Fibroblast of skin of back (primary cell): ENCODE measurements at places on chromosomes 5 and 9.

DNA sequence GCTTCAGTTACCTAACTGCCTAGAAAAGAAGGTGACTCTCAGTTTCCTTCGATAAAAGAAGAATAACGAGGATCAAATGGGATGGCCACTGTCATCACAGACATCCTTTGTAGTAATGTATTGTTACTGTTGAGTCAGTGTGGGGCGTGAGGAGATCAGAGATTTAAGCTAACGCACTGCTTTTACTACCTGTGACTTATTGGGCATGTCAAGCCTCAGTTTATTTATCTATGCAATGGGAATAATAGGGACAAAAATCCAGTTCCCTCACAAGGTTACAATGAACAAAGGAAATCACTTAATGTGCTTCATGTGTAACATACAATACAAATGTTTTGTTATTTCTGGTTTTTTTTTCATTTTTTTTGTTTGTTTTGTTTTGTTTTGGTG is 255 bp upstream of the TRPM6 start:
- DNase-seq: no peak

DNA sequence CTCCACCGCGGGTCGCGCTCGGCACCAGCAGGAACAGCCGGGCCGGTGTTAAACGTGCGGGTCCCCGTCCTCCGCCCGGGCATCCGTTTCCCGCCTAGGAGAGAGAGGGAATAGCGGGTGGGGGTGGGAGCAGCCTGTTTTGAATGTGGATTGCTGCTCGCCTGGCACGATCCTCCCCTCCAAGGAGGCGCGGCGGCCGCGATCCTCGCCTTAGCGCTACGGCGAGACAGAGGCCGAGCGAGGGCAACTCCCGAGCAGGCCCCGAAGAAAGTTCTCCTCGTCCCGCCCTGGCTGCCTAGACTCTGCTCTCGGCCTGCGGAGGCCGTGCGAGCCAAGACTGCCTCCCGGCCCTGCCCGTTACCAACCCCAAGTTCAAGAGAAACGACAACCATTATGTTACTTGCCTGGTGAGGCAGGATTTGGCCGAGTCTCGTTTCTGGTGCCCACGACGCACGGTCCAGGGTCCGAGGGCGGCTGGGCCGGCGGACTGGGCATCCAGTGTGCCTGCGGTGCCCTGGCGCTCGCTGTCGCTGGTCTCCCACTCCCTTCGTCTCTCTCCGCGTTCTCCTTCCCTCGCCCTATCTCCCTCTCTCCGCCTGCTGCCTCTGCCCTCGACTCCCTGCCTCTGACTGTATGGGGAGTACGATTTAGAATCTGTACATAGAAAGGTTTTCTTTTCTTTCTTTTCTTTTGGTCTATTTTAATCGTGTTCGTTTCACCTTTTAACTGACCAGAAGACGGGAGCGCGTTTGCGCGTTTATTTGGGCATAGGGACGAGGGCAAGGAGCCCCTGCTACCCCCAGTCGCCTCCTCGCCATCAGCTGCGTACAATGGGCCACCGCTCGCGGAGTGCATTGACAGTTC is 724 bp downstream of the NR2F1-AS1 start:
- peak; percentile 64 for DNase-seq

GRCh38 chr9:17088566-17088965 is 46.3 kb upstream of the CNTLN start:
- peak; percentile 11 for DNase-seq

DNA sequence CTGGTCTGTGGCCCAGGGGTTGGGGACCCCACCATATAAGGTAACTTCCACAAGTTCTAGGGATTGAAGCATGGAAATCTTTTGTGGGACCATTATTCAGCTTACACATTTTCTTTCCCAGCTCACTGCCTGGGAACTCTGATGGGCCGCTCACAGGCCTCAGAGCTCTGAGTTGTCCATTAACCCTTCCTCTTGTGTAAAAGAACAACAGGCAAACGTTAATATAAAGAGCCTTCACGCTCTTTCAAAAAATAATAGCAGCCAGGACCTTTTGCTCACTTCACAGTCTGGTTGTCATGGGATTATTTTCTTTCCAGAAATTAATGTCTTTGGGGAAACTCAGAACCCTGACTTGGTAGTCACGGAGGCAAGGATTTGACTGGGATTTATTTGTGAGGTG is 443.3 kb downstream of the AGTPBP1 start:
- no peak for DNase-seq

DNA sequence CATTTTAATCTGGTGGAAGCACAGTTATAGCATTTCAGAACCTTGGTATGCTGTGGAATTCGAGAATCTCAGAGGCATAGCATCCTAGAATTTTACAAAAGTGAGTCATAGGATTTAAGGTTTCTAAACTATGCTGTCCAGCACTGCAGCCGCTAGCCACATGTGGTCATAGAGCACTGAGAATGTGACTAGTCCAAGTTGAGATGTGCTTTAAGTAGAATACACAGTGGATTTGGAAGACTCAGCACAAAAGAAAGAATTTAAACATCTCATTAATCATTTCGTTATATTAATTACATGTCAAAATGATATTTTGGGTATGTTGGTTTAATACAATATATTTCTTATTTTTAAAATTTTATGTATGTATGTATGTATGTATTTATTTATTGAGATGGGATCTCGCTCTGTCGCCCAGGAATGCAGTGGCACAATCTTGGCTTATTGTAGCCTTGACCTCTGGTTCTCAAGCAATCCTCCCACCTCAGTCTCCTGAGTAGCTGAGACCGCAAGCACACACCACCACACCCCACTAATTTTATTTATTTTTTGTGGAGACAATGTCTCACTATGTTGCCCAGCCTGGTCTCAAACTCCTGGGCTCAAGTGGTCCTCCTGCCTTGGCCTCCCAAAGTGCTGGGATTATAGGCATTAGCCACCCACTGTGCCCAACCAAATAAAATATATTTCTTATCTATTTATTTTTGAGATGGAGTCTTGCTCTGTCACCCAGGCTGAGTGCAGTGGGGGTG is 20.4 kb upstream of the RPS14 start:
- peak; percentile 99 for DNase-seq

- DNase-seq: peak; percentile 97
Measured at GRCh38 chr5:150058480-150059126, 27.8 kb downstream of the CSF1R start.

DNA sequence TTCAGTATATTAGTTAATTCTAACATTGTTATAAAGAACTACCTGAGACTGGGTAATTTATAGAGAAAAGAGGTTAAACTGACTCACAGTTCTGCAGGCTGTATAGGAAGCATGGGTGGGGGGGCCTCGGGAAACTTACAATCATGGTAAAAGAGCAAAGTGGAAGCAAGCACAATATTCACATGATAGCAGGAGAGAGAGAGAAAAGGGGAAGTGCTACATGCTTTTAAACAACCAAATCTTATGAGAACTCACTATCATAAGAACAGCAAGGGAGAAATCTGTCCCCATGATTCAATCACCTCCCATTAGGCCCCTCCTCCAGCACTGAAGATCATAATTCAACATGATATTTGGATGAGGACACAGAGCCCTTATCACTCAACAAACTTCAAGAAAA is 324.9 kb downstream of the ZNF608 start:
- no peak for DNase-seq

DNA sequence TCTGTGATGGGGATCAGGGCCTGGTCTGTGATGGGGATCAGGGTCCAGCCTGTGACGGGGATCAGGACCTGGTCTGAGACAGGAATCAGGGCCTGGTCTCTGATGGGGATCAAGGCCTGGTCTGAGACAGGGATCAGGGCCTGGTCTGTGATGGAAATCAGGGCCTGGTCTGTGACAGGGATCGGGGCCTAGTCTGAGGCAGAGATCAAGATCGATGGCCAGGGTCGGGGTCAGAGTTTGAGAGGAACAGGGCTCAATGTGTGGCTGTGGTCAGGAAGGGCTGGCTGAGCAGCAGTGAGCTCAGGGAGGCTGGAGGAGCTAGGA is 33.8 kb upstream of the TMEM250 start:
- DNase-seq: no peak

- no peak for DNase-seq
Measured at GRCh38 chr5:179148703-179149170, 88.6 kb downstream of the ZNF354C start.

- DNase-seq: no peak
Measured at GRCh38 chr9:90789862-90790261, 11.8 kb upstream of the SYK start.

- DNase-seq: no peak
Measured at GRCh38 chr5:9313751-9314150, 232.1 kb downstream of the SEMA5A start.

- no peak for DNase-seq
Measured at GRCh38 chr5:125302577-125302976, 556.1 kb upstream of the ZNF608 start.

GRCh38 chr5:33675958-33676464 is 215.8 kb downstream of the ADAMTS12 start:
- DNase-seq: no peak

- DNase-seq: peak; percentile 73
Measured at GRCh38 chr9:131734165-131734610, 5.7 kb downstream of the RAPGEF1 start.

DNA sequence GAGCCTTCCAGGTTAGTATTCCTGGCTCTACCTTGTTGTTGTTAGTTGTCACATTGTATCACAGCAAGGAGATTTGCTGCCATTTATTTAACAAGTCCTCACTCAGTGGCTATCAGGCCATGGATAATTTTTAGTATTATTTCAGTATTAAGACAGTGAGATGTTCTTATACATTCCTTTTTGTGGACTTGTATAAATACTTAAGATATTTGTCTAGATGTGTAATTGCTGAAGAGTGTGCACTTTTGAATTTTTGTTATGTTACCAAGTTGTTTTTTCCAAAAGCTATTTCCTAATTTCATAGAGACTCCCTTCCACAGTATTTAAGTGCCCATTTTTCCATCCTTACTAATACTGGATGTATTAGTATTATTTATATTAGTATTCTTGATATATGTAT is 22.0 kb downstream of the SLC36A1 start:
- peak; percentile 69 for DNase-seq

- no peak for DNase-seq
Measured at GRCh38 chr5:173833196-173833985, 54.8 kb upstream of the CPEB4 start.

GRCh38 chr5:74093561-74093960 is 467.6 kb downstream of the ARHGEF28 start:
- no peak for DNase-seq

DNA sequence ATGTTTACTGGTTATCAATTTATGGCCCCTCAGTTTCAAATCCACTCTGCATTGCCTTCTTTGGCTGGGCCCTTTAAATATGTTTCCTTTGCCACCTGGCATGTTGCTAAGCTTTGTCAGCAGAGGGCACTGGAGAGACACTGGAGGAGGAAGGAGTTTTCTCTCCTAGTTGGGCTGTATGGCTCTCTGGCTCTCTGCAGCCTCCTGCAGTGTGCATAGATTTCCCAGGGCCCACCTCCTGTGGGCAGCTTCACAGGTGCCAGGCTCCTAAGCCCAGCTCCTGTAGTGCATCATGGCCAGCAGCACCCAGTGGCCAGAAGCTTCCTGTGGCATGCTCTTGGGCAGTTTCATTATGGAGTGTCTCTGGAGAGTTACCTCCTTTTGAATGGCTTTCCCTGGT is 23.3 kb downstream of the CAVIN4 start:
- DNase-seq: peak; percentile 62

DNA sequence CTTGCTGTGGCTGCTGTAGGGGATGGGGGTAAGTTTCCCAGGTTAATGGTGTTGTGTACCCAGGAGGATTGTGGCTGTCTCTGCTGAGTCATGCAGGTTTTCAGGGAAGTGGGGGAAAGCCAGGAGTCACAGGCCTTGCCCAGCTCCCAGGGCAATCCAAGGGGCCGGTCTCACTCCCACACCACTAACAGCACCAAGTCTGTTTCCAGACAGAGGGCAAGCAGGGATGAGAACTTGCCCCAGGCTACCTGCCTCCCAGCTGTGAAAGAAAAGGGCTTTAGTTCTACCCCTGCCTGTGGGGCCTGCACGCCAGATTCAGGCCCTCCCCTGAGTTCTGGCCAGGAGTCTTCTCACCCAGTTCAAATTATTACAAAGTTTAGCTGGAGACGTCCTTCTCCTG is 579.8 kb upstream of the ST8SIA4 start:
- DNase-seq: no peak

- peak; percentile 90 for DNase-seq
Measured at GRCh38 chr5:129244478-129244877, 149.9 kb downstream of the ISOC1 start.

- DNase-seq: peak; percentile 86
Measured at GRCh38 chr5:67003935-67004729, 192.5 kb downstream of the CD180 start.

DNA sequence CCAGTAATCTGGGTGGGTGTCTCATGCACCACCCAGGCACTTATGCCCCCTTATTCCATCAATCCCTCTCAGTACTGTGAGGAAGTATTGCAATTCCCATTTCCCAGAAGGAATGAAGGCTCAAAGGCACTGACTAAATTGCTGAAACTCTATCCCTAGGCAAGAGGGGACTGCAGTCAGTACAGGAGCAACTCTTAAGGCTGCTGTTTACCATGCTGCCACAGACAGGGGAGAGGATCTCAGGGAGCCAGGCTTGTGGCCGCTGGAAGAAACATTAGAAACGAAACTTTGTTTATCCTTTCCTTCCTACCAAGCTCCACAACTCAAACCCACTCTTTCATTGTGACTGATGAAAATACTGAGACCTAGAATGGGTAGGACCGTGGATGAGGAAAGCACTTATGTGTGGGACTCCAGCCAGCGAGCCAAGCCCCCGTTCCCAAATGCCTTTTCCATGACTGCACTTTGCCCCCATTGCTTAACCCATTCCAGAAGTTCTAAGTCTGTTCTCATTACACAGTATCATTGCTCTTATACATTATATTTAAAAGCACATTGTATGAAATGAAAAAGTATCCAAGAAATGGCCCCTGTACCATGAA is 54.3 kb downstream of the TLE1 start:
- no peak for DNase-seq

DNA sequence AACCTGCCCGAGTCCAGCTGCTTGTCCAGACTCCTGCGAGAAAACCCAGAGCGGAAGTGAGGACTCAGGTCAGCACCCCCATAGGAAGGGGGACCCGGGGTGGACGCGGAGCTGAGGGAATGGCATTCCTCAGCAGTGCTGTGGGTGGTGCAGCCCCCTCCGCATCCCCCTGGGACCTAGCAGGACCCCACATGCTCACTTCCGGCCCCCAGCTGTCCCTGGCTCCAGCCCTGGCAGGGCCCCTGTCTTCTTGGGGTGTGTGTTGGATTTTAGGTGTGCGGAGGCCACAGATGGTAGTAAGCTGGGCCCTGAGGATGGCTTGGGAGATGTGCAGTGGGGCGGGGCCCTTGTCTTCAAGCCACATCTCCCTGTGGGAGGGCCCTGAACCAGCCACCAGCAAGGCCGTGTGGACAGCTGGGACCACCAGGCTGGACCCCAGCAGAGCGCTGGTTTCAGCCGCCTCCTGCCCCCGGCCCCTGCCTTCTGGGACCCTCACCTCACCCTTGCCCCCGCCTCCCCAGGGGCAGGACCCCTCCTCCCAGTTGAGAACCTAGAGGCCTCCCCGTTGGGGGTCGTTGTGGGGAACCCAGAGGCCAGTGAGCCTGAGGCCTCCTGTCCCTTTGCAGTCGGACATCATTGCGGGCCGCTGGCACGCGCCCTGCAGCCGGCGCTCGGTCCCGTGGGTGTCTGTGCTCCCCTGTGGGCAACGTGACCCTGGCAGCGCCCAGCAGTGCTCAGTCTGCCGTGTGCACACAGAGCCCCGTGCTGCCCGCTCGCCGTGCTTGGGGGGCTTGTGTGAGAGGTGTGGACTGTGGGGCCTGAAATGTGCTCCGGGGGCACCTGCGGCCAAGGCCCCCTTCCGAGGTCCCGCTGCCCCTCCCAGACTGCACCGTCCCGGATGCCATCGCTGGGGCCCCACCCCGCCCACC is 10.8 kb upstream of the SLC9A3 start:
- no peak for DNase-seq
